ENCODE measurements at places on chromosomes 4 and X.

- DNase-seq: no peak
Measured at GRCh38 chr4:139942241-139942640, 211.7 kb downstream of the MAML3 start.

DNA sequence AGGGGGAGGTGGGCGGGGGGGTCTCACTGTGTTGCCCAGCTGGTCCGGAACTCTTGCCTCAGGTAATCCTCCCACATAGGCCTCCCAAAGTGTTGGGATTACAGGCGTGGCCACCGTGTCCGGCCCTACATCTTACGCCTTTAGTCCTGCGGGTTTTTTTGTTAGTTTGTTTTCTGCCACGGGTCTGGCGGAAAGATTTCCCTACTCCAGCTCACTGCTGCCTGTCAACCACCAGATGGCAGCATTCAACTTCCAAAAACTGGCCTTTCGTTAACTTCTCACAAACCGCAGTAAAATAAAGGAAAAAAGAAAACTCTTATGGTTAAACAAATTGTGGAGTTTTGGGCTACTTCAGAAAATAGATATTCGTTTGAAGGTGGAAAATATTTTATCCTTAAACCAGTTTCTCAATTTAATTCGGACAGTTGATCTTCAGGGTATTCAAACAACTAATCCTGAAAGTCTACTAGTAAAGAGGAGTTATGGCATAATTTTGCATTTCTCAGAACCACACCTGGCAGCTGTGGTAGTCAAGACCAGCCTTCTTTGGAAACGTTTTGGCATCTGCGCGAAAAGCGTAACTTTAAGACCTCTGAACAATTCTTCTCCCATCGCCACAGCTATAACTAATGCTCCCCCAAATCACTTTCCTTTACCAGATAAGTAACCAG is 41.1 kb downstream of the LUZP4 start:
- no peak for DNase-seq

- DNase-seq: no peak
Measured at GRCh38 chr4:89482926-89483595, 175.5 kb upstream of the GPRIN3 start.

DNA sequence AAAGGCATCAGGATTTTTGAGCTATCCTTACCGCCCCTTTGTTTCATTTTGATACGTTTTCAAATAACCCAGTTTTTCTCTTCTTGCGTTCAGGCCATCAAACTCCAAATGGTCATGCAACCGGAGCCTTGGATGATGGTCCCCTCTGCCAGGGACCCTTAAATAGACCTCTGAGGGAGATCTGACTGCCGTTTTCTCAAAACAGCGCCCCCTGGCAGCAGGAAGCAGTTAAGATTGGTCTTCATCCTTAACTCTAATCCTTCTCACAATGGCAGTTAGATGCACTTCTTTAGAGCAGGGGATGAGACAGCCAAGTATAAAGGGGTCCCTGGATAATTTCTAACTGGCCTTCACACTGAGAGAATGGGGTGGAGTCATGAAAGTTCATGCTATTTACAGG is 525.0 kb upstream of the SPANXN1 start:
- DNase-seq: peak; percentile 1

GRCh38 chrX:120223374-120223773 is 27.2 kb upstream of the ZBTB33 start:
- DNase-seq: no peak

- no peak for DNase-seq
Measured at GRCh38 chr4:105933083-105933482, 37.8 kb downstream of the NPNT start.

- no peak for DNase-seq
Measured at GRCh38 chr4:40423735-40424134, 88.6 kb downstream of the CHRNA9 start.

- DNase-seq: peak; percentile 59
Measured at GRCh38 chr4:56410247-56411062, 23.2 kb upstream of the AASDH start.

- no peak for DNase-seq
Measured at GRCh38 chr4:123216946-123217345, 179.6 kb upstream of the SPRY1 start.

- no peak for DNase-seq
Measured at GRCh38 chr4:3485011-3485791, 22.1 kb downstream of the DOK7 start.

DNA sequence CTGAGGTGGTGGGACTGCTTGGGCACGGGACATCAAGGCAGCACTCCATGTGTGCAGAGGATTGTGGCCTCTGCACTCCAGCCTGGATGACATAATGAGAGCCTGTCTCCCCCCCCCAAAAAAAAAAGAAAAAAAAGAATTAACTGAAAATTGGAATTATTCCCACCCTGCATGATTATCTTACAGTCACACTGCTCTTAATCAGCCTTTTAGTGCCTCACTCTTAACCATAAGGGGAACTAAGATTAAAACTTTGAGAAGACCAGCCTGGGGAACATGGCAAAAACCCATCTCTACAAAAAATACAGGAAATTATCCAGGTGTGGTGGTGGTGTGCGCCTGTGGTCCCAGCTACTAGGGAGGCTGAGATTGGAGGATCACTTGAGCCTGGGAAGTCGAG is 94.6 kb downstream of the UBE2K start:
- DNase-seq: no peak

GRCh38 chr4:10006231-10006600 is 15.1 kb downstream of the SLC2A9 start:
- DNase-seq: no peak

Data from NT2/D1 (cell line).